ENCODE measurements at places on chromosomes 3 and 15.

DNA sequence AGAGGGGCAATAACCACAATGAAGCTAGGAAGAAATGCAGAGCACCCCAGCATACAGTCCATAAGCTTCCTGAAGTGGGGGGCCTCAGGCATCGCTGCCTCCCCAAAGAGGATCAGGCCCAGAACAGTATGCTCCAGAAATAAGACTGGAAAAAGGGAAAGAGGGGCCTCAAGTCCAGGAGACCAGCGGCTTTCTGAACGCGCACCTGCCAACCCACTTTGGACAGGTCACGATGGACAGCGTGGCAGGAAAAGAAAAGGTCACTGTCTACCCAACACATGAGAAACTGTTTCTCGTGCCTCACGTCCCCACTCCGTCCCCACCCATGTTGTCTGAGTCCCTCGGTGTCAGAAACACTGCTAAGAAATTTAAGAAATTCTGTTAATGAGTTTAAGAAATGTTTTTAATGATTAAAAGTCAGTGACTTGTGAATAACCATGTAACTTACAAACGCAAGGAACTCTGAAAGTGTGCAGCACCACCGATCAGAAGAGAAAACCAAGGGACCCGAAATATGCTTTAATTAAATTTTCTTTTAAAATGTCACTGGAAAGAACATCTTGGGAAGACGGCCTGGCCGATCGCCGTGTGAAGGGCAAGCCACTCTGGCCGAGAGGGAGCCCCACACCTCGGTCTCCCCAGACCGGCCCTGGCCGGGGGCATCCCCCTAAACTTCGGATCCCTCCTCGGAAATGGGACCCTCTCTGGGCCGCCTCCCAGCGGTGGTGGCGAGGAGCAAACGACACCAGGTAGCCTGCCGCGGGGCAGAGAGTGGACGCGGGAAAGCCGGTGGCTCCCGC is 1.7 kb upstream of the PPARG start:
- DNase-seq, result peak; percentile 52

GRCh38 chr3:129605922-129606635 is 397 bp downstream of the PLXND1 start:
- peak; percentile 75 for DNase-seq

DNA sequence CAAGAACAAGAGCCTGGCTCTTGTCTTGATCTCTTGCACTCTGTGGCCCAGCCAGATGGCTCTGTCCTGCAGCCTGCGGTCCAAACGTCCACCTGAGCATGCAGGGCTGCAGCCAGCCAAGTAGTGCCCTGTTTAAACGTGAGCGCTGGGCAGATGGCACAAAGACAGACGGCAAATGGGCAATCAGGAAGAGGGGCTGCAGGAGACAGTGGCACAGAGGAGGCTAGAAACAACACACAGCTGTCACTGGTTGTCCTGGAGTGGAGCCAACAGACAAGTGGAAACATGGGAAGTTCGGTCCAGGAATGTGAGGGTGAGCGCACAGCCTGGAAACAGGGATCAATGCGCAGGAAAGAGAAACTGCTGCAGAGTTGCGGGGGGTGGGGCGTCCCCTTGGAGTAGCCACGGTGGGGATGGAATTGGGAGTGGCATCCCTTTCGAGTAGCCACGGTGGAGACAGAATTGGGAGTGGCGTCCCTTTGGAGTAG is 10.7 kb upstream of the ZXDC start:
- no peak for DNase-seq

GRCh38 chr3:168431491-168431890 is 335.8 kb upstream of the GOLIM4 start:
- peak; percentile 18 for DNase-seq

GRCh38 chr3:192916371-192917027 is 1.2 kb downstream of the MB21D2 start:
- peak; percentile 69 for DNase-seq

GRCh38 chr3:57787867-57788623 is 31.9 kb downstream of the SLMAP start:
- no peak for DNase-seq

GRCh38 chr3:113898892-113899291 is 48.9 kb upstream of the ZDHHC23 start:
- peak; percentile 4 for DNase-seq

DNA sequence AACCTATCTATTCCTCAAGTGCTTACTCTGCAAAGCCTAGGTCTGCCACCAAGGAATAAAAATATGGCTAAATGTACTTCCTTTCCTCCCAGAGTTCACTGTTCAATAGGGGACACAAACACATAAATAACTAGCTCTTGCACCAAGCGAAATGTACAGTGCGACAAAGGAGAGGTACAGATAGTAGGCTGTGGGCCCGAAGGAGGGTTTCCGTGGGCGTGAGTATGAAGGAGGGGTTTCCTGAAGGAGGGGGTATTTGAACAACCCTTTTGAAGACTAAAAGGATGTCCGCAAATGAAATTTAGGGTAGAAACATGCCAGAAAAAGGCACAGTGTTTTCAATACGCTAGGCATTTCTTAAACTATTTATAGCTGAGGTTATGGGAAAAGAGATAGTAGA is 207.9 kb downstream of the LPP start:
- DNase-seq, result no peak

DNA sequence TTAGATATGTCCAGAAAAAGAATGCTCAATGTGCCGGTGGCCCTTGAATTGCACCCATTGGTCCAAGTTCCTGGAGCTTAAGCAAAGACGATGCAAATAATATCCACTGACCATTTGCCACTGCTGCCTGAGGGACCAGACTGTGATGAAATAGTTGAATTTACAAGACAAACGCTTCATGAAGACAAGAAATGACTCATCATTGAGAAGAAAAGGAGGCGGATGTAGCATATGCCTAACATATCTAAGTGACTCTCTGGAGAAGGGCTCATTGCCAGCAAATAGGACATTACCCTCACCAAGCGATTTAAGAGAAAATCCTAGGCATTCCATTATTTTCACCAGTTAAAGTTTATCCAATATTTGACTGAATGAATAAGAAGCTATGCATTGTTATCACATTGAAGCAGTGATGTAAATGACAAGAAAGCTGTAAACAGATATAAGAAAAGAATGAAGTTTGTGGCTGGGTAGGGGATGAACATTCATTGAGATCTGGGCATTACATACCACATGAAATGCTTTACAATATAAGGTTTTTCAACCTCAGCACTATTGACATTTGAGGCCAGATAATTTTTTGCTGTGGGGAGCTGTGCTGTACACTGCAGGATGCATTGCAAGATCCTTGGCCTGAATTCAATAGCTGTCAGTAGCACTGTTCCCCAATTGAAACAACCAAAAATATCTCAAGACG is 48.9 kb upstream of the CPNE4 start:
- peak; percentile 74 for DNase-seq

DNA sequence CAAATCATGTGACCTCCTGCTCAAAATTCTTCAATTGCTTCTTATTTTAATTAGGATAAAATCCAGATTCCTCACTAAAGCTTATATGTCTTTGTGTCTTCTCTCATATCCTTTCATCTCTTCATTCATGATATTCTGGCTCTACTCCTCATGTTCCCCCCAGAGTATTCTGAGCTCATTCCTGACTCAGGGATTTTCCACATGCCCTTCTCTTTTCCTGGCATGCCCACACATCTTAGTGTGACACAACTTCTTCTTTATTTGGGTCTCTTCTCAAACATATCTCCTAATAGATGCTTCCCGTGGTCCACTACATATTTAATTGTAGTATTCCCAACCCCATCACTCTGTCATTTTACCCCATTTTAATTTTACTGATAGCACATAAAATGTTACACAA is 15.2 kb upstream of the MBNL1 start:
- no peak for DNase-seq

DNA sequence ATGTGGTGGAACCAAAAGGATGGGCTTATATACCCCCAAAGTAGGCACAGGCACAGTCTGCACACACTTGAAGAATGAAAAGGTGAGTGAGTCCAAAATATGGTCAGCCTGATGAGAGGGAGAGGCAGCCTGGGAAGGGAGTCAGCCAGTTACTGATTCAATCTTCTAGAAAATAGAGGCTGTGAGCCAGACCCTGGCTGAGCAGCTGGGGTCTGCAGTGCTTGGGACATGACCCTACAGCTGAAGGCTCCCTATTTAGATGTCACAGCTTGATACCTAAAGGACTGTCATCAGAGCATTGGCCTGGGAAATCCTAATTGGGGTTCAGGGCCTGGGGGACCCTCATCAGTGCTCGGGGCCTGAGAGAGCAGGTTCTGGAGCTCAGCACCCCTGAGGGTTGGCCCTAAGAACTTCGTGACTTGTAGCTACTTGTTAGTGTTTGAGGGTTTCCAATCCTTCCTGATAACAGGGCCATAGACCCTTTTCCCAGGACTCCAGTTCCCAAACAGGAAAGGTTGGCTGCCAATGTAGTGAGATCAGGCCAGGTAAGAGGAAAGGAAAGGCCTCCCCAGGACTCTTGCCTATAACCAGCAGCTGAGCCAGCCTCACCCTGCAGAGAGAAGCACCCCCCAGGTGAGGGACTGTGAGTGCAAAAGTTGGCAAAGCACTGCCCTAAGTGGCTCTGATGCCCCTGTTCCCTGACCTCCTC is 54.7 kb upstream of the SLCO2A1 start:
- no peak for DNase-seq

DNA sequence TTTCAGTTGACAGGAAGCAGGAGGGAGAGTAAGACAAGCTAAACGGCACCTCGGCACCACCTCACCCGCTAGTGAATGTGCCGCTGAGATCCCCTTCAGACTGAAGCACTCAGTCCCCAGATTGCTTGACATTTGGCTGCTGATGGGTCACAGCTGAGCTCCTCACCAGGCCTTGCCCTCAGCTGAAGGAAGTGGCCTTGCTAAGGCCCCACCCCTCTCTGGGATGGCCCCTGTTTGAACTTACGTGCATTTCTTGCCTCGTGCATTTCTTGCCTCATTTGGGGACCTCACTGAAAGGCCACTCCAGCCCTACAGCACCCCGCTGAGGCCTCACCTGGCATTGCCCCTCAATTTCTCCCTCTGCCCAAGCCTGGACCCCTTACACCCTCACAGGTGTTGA is 39.8 kb downstream of the EOGT start:
- no peak for DNase-seq

DNA sequence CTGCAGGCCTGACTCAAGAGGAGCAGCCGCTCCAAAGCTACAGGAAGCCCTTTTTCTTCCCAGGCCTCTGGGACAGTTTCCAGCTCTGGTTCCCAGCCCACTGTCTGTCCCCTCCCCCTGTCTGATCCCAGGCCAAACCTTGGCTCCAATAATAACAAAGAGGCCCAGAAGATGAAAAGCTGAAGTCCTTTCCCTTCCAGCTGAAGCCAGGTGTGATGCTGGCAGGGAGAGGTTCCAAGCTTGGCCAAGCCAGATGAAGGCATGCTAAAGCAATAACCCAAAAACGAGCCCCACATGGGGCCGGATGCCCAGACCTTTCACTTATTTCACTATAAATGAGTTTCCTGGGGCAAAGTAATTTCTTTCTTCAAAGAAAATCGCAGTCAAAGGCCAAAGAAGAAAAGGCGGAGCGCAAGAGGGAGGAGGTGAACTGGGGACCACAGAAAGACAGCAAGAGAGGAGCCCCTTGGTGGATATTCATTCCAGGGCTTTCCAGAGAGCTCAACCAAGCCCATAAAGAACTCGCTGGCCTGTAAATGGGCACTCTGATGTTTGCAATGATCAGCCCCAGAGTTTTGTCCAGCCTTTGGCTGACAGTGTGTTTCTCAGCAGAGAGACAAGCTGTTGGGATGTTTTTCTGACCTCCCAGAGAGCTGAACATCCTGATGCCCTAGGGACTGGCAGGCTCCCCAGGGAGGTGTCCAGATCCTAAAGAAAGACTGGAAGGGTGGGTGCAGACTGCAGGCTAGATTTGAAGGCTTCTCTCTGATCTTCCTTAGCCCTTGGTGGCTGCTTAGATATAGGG is 157.6 kb downstream of the UACA start:
- DNase-seq, result peak; percentile 95

DNA sequence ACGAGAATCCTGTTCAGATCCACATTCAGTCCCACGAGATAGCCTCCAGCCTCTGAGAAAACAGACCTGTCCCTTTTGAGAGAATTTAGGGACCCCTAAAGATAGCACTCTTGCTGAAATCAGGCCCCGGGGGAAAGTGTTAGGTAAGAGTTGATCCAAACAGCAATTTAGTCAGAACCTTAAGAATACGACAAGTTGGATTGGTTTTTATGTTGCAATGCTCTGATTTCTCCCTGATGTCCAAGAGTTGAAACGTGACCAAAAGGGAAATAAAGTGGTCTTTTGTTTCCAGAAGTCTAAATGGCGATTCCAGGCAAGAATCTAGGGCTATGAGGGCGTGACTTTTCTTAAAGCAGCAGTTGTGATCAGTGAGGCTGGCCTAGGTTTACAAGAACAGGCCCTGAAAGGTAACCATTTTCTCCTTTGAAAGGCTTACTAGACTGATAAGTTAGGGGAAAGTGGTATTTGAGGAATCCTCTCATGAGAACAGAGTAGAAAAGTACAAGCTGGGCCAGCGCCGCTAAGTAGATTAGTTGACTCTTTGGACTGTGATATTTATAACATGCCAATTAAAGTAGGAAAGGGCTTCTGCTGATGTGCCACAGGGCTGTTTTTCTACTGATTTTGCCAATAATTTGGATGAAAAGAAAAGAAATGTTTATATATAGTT is 4.9 kb downstream of the MAN2A2 start:
- DNase-seq, result no peak

DNA sequence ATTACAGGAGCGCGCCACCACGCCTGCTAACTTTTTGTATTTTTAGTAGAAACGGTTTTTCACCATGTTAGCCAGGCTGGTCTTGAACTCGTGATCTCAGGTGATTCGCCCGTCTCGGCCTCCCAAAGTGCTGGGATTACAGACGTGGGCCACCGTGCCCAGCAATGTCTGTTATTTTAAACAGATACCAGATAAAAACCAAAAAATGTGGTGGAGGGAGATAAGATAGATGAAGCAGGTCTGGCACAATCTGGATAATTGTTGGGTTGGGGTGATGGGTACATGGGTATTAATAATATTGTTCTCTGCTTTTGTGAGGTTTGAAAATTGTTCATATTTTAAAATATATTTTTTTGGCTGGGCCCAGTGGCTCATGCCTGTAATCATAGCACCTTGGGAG is 4.7 kb downstream of the RNF111 start:
- no peak for DNase-seq

DNA sequence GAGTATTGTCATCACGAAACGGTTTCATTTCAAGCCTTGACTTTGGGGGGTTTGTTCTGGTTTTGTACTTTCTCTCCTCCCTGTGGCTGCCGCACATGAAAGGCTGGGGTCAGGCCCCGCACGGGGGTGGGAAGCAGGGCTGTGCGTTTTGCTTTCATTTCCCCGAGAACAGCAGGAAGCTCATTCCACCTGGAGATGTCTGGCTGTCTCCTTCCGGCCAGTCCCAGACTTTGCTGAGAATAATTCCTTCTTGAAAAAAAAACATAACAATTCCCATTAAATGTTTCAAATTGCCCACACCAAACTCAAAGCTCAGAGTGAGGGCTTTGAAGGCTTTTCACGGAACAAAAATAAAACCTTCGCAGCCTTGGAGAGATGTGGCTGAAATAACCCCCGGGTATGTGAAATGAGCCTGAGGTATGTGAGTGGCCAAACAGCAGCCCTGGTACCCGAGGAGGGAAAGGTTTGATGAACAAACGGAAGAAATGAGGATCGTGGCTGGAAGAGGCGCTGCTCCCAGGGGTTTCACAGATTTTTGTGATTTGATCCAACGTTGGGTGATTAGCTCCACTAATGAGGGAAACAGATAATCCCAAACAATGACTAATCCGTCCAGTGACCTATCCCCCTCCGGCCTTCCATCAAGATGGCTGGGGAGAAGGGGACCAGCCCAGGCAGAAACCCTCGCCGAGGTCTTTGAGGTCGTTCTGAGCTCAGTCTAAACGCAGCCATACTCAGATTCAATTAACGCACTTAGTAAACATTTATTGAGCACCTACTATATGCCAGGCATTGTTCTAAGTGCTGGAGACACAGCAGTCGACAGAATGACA is 126.9 kb upstream of the MEF2A start:
- peak; percentile 53 for DNase-seq

- DNase-seq, result no peak
Measured at GRCh38 chr3:130748467-130748861, 1.8 kb upstream of the PIK3R4 start.

Measured in astrocyte of the hippocampus (primary cell).